ENCODE measurements at places on chromosomes 13 and 19. TPM values are rescaled to one million over a fixed set of nuclear protein-coding genes. Genes with fewer than 3 reads are reported as not detected.

ZNF724 gene
- 13.6 TPM for total RNA-seq

NCCRP1 gene
- not detected for total RNA-seq

KCNC3 gene
- total RNA-seq: 1.1 TPM

IL11 gene
- total RNA-seq: 0.60 TPM

AKAP8L gene
- 149 TPM for total RNA-seq

EDDM13 gene
- 1.7 TPM for total RNA-seq

SPINT2 gene
- 60.9 TPM for total RNA-seq

CDX2 gene
- total RNA-seq: not detected
